Muscle of arm (tissue), 14 donors: ENCODE measurements at places on chromosomes 4 and X.

GRCh38 chr4:152917543-152918395, 18.4 kb upstream of the FHDC1 start:
- DNase-seq = no peak

DNA sequence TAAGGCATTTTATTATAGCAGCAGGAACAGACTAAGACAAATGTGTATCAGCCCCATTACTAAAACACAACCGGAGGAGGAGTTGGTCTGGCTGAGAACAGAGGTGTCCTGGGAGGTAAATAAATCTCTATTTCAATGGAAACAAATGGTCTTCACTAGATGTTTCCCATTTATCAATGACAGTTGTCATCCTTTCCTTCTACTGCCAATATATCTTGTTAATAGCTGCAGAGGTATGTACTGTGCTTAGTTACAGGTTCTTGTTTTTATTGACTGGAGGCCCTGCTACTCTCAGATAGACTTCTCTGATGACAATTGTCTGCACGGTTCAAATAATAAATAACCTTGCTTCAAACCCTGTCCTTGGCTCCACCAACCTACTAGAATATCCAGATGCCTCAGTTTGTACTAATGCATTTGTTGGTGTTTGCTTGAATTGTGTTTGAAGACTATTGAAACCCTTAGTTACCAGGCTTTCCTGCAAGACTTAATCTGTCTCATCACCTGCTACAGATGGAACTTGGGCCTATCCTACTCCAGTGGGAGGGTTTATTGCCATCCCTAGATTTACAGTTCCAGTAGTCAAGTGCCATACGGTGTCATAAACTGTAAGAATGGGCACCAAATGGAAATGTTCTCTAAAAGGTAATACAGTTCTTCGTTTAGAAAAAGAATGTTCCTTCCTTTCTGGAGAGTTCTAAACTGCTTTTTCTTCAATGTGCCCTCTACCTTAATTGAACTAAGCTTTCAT, 29.8 kb upstream of the HPGDS start:
- DNase-seq = no peak

GRCh38 chr4:26899991-26900390, 39.4 kb downstream of the STIM2 start:
- DNase-seq = no peak

GRCh38 chrX:21926527-21927278, 13.8 kb upstream of the SMS start:
- DNase-seq = no peak

- DNase-seq = no peak
Measured at GRCh38 chr4:24680746-24681448, 96.5 kb upstream of the DHX15 start.

DNA sequence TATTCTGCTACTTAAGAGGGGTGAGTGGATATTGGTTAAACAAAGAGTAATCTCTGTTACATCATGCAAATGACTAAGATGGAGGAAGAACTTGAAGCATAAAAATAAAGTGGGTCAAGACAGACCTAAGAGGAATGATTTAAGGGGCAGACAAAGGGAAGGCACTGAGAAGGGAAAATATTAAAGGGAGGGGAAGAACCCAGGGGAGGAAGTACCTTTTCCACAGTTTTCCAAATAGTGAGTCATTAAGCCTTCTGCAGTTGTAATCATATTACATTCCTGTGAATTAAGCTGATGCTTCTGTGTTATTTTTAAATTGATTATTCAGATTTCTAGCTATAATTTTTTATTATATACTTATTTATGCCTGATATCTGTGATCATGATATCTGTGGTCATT, 253.3 kb downstream of the CENPC start:
- no peak for DNase-seq

DNA sequence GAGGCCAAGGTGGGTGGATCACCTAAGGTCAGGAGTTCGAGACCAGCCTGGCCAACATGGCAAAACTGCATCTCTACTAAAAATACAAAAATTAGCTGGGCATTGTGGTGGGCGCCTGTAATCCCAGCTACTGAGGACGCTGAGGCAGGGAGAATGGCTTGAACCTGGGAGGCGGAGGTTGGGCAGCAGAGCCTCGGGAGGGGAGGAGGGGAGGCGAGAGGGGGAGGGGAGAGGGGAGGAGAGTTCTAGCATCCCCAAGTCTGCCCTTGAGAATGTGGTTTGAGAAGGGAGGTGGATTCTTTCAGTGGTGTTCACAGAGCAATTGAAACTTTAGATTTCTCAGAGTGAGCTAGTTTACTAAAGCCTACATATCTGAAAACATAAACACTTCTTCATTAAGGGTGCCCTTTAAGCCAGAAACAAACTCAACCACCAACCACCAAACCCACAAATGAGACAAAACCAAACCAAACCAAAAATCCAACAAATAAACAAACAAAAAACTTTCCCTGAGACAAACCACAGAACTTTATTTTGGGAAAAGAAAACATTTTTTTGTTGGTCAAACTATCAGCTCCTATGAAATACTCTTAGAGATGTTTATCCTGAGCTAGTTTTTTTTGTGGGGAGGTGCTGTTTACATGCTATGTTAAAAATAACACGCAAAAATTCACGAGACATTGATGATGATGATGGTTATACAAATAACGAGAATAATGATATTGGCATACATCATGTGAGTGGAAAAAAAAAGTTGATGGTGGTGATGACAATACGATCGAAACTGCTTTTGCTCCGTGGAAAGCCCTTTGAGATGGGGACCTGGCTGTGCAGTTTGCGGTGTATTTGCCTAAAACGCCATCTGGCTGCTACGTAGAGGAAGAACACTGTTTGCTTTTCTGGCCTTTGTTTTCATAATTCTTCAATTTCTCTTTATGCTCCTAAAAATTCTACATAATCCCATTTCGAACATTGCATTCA, 98.2 kb upstream of the PRKX start:
- DNase-seq = no peak

DNA sequence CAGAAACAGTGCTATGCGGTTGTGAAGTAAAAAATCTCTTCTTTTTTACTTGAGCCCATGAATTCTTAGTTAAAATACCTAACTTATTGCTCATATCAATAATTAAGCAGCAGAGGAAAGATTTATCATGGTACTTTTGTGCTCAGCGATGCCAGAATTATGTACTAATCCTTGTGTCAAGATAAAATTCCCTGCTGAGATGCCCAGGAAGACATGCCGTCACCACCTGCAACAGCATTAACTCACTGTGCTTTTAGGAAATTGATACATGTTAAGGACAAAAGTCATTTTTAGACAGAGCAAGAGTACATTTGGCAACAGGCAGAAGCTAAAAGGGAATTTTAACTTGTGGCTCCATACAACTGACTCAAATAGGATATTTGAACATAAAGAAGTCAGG, 138.9 kb downstream of the NPNT start:
- no peak for DNase-seq

- DNase-seq = no peak
Measured at GRCh38 chr4:26837993-26838842, 22.4 kb upstream of the STIM2 start.

DNA sequence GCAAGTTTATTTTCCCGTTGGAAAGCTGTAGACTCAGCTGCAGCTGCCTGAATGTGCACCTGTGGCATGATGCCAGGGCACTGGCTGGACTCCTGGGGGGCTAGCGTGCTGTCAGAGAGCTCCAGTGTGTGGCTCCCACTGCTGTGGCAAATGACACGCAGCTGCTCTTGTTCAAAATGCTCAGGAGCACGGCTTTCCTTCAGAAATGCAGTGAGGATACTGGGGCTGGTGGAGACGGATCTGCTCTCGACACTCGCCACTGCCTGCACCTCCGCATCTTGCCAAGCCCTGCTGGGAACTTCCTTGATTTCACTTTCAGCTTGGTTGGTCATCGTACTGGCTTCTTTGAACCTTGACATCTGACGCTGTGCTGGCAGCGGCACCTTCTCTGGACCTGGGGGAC, 58.7 kb downstream of the GPRIN3 start:
- no peak for DNase-seq

DNA sequence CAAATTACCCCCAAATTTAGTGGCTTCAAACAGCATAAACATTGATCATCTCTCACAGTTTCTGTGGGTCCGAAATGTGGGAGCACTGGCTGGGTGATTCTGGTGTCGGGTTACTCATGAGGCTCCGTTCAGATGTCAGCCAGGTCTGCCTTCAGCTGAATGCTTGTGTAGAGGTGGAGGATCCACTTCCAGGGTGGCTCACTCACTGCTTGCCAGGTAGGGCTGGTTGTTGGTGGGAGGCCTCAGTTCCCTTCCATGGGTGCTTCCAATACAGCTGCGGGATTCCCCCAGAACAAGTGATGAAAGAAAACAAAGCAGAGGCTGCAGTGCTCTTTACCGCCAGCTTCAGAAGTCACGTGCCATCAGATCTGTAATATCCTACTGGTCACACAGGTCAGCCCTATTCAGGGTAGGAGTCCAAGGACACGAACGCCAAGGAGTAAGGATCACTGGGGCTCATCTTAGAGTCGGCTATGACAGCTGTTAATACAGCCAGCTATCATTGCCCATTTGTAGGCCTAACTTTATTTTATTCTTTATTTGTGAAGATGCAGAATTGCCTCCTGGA, 1.1 kb upstream of the SMIM43 start:
- DNase-seq = no peak

- DNase-seq = no peak
Measured at GRCh38 chrX:31199840-31200114, 127.9 kb upstream of the FTHL17 start.

GRCh38 chrX:47807548-47807947, 29.2 kb upstream of the ZNF81 start:
- DNase-seq = no peak
